COLO829 (cell line): ENCODE measurements at places on chromosomes 7 and 10.

- no peak for DNase-seq
These were observed 87.4 kb downstream of the CHST15 start for GRCh38 chr10:124005991-124006392.

DNA sequence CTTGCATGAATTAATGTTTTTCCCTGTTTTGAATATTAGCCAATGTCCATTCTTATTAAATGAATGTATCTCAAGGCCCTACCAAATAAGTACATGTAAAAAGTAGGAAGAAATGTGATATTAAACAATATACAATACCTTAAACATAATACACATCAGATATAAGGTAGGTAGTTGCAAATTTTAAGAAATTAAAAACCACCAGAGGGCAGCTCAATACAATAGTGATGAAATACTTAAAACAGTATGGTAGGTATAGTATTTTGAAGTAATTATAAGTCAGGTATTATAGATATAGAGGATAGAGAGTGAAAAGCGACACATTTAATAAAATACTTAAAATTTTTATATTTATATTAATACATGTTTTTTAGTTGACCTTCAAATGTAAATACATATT, 43.6 kb upstream of the CDK14 start:
- no peak for DNase-seq

DNA sequence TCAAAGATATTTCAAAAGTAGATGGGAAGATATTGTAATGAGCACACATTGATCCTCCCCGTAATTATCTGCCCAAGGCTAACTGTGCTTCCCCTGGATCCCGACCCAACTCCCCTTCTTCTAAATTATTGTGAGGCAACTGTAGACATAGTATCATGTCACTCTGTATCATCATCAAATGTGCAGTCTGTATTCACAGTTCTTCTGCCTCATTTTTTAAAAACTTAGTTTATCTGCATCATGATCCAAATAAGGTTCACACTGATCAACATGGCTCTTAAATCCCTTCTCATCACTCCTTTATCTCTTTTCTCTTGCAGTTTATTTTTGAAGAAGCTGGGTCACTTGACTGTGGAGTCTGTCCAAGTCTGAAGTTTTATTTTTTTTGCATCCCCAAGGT, 27.5 kb downstream of the CDCA7L start:
- DNase-seq = no peak

DNA sequence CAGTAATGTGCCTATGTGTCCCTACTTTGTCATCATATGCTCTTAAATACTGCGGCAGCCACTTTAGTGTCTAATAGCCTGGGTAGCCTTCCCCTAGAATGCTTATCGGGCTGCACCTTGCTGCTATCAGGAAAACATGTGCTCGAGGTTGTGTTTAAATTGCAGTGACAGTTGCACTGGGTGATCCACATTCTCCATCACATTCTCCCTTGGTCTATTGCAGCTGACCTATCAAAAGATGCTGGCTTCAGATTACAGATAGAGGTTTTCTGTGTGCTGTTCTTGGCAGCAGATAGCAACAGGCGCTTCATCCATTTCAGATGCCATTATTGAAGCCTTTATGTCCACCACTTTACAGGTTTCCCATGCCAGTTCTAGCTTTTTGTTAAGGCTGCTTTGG, 130.1 kb upstream of the MDFIC start:
- no peak for DNase-seq

GRCh38 chr10:116132780-116133399, 140.1 kb downstream of the GFRA1 start:
- DNase-seq = no peak

DNA sequence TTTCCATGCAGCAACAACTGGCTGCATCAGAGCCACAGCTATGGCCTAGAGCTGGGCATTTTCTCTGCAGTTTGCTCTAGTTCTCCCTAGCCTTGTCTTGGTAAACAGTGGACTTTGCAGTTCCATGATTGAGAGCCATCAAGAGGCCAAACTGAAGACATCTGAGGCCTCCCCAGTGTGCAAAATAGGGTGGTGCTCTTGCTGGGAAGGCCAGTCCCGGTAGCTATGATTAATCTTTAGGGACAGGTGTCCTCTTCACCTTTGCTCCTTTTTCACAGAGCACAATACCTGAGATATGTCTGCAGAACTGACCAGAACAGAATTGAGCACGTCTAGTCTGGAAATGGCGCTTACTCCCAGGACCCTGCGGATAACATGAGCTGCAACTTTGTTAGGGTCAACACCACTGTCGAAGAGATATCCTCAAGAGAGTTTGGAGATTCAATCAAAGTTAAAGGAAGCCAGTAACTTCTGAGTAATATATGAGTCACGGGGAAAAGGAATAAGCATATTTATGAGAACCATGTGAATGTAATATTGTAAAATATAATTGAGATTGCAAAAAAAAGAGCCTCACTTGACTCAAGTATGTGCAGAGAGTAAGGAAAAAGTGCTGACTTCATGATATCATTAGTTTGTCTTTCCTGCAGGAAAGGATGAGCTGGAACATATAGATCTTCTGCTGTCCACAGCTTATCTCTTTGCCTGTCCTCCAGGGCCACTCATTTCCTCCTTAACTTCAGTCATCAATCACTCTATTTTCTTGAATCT, 76.7 kb downstream of the ANK3 start:
- DNase-seq = peak; percentile 62

- no peak for DNase-seq
These were observed 151.6 kb upstream of the VSTM2A start for GRCh38 chr7:54390565-54390964.

GRCh38 chr7:130096243-130096827, 26.0 kb downstream of the KLHDC10 start:
- DNase-seq = peak; percentile 45

- DNase-seq = peak; percentile 73
These were observed at the start of gene GTF2IRD1 for GRCh38 chr7:74453322-74454011. GTF2IRD1 (plus strand) TSS chr7:74453906; CDS start chr7:74508081, 54,175 bp downstream.

- DNase-seq = no peak
These were observed 74.1 kb downstream of the DNAH11 start for GRCh38 chr7:21616796-21617436.

GRCh38 chr10:132488231-132488821, 49.3 kb upstream of the INPP5A start:
- no peak for DNase-seq

DNA sequence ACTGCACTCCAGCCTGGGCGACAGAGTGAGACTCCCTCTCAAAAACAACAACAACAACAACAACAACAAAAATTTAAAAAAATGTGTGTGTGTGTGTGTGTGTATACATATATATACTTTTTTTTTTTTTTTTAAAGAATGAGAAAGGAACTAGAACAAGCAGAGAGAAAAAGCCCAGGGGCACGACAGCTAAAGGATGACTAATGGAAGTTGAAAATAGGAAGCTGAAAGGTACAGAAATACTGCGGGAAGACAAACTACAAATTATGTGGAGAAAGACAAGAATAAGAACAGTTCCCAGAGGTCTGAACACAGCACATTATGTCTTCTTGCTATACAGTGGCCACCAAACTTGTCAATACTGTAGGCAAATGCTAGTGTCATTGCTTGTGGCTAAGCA, 141.9 kb upstream of the PRSS1 start:
- DNase-seq = no peak

DNA sequence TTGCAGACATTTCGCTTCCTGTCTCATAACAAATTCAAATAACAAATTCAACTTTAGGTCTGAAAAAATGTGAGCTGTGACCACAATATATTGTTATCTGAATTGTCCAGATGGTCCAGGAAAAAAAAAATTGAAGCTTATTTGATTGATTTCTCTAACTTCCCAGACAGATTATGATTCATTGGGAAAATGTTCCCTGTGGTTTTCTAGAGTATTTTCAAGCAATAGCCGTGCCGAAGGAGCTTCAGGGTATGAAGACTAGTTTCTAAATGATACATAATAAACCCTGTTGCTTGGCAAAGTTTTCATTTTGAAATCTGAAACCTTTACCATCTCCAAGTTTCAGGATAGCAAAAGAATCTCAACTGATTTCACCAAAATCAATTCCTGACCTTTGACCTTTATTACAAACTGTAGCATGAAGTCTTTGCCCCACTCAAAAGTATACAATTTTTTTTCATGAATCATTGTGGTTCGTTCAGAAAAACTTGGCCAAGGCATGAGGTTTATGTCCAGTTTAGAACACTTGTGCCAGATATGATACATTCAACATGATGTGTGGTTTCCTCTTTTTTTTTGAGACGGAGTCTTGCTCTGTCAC, 109.9 kb downstream of the JCAD start:
- no peak for DNase-seq

DNA sequence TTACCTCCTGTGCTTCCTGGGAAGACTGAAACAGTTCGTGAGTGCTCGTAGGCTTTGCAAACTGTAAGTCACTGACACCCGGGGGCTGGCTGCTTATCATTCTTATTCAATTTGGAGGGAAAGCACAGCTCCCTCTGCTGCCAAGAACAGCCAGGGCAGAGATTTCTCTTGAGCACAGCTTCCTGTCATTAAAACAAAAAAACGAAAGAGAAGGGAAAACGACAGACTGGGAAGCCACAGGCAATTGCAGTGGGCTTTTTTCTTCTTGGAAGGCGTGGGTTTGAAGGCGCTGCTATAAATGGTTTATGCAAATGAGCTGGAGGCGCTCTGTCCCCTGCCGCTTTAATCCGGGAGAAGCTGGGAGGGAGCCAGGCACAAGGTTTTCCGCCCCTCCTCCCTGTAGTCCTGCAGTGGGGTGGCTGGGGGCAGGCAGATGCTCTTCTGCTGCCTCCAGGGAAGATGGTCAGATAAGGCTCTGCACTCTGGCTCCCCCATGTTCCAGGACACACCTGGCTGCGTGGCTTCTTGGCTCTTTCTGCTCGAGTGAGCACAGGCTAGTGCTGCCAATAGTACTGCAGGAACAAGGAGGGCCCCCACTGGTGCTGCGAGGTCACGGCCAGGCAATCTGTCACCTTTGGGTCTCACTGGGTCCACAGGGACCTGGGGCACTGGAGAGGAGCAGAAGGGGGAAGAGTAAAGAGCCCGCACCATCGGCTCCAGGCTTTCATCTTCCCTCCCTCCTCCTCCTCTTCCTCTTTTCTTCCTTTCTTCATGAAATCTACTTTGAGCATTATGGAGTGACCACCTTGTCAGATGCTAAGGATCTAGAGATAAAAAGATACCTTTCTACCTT, 49.5 kb downstream of the NEURL1 start:
- peak; percentile 23 for DNase-seq

DNA sequence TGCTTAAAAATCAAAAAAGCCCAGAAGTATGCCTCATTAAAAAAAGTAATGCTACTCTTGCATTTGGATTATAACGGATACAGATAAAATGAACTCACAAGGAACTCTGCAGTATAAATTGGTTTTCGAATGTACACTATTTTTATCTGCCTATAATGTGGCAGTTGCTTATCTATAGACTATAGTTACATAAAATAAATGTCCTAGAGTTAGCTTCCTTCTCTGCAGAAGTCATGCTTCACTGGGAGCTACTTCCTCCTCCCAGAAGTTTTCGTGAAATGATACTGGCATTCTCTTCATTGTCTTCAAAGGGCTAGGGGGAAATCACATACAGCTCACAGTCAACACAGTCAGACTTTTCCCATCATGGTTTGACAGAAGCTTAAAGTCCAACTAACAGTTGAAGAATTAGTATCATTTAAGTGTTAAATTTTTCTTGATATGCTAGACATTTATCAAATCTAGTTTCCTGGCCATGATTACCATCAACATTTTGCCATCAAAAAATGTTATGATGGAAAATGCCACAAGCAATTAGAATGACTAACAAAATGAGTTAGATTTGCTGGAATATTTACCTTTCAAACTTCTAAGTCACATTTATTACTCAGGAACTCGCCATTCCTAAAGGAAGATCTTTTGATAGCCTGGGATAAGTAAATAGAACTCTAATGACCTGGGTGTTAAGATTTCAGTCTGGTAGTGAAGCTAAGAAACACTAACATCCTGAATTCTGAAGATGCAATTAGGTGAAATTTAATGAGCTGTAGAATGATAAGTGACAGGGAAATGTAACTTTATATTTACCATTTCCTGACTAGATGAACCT, 87.3 kb upstream of the TRIL start:
- DNase-seq = no peak

DNA sequence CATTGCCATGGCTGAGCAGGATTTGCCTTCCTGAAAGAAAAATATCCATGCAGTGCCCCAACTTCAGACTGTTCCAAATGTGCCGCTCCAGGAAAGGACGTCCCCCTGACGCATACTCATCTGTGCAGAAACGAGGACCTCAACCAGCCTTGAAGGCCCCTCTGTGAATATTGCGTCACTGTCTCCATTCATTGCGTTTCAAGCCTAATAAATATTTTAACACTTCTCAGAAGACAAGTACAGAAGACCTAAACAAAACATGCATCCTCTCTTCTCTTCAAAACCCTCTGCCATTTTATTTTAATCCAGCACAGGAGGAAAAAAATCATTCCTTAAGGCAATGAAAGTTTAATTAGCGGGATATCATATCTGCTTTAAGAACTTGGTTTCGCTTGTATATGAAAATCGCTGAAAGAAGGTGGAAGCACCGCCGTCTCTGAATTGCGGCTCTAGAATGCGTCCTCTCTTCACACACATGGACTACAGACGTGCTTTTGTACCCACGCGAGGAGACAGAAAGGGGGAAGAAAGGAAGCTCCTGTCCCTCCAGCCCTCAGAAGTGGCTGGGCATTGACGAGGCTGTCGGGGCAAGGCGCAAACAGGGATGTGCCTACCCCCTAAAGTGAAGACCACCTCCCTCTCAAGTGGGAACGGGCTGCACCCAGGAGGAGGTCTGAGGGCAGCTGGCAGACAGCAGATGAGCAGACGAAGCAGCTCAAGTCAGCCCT, 36.8 kb downstream of the RGS10 start:
- no peak for DNase-seq

GRCh38 chr10:20492447-20492846, 404.7 kb downstream of the NEBL start:
- no peak for DNase-seq

DNA sequence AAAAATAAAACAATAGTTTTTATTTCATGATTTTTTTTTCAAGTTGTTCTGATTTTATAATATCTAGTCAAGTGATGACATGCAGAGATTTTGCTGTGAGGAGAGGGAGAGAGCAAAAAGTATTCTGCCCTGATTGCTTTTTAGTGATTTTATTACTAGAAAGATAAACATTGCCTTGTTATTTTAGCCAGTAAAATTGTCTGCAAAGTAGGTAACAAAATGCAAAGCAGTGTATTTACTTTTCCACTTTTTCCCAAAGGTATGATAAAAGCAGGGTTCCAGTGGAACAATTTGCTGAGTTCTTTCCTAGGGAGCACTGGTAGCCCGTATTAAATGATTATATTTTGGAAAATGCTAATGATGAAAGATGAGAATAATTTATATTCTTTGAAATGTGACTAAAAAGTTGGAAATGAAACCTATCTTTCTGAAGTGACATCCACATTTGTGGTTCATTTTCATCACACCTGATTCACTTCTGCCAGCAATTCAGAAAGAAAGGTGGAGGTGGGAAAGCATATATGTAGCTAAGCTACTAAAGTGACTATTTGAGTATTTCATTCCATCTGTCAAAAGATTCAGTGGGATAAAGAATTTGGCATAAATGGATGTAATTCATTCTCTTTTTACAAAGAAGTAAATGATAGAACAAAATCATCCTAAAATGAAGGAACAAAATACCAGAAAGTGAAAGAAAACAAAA, 300.3 kb downstream of the ADK start:
- no peak for DNase-seq

- no peak for DNase-seq
These were observed 3.7 kb downstream of the PDZD7 start for GRCh38 chr10:101027106-101027720.

- DNase-seq = no peak
These were observed 2.0 kb downstream of the IFRD1 start for GRCh38 chr7:112452102-112452888.

GRCh38 chr10:131109291-131109690, 202.2 kb downstream of the TCERG1L start:
- DNase-seq = no peak

- DNase-seq = no peak
These were observed 247.4 kb downstream of the ELFN1 start for GRCh38 chr7:1917221-1918062.
